ENCODE measurements at places on chromosomes 16 and 17.

DNA sequence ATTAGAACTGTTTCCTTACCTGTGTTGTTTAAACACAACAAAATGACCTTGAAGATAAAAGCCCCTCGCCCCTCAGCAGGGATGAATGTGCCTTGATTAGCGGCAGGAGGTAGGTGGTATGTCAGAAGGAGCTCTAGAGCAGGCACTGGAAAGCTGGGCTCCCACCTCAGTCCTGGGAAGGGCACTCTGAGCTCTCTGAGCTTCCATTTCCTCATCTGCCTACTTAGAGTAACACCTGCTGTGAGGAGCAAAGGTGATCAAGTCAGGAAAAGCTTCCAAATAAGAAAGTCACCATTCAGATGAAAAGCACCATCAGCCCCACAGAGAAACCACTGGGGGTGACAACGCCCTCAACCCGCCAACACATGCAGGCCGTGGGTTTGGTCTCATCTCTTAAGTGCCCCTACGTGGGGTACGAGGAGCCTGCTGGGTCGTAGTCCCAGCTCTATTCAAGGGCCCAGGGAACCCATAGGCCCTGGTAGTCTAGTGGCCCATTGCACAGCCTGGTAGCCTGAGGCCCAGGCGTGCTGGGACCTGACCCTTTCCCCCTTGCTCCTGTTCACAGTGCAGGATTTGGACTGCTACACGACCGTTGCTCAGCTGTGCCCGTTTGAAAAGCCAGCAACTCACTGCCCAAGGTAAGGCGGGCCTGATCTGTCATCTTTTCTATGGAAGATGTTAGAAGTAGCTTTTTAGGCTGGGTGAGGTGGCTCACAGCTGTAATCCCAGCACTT lies 57.3 kb downstream of the CRISPLD2 start:
- no peak for DNase-seq

DNA sequence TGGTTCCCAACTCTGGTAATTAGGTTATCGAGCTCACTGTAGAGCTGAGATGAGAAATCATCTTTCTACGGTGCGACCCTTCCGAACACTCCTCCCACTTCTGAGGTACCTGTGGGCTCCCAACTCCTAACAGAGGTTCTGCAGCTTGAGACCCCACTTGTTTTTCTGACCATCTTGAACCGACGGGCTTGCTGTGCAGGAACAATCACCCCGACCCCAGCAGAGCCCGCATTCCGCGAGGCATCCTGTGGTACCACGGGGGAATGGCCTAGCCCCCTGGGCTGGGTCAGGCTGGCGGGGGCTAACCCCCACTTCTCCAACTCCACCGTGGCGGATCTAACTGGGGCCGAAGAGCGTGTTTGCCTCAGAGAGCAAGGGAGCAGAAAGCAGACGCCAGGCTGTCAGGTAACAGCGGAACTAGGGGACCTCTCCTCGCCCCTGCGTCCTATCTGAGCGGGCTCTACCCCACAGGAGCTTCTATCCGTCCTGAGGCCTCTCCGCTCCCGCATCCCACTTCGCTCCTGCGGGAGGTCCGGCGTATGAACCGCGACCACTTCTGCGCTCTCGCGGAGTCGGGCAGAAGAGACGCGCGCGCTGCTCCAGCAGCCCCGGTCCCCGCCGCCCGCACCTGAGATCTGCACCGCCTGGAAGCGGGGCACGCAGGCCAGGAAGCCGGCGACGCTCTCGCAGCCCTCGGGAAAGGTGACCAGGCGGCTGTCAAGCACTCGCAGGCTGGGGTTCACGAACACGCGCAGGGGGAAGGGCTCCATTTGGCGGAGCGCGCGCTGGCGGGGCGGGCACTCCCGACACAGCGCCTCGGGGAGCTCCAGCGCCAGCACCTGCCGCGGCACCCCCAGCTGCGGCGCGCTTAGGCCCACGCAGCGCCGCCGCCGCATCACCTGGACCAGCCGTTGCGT lies 761 bp downstream of the PDF start:
- DNase-seq, result no peak

GRCh38 chr16:11670171-11671131 lies 2.2 kb downstream of the SNN start:
- DNase-seq, result no peak

GRCh38 chr17:48037838-48038323 lies 284 bp upstream of the COPZ2 start:
- DNase-seq, result no peak

- DNase-seq, result no peak
Observed at GRCh38 chr17:27848931-27849330, 44.2 kb downstream of the LYRM9 start.

Data from anterior cingulate cortex (tissue), 58 donors.